ENCODE measurements at places on chromosomes 2 and 18.
A peak's percentile ranks its signal among the peaks of the same experiment; 100 is the strongest.

DNA sequence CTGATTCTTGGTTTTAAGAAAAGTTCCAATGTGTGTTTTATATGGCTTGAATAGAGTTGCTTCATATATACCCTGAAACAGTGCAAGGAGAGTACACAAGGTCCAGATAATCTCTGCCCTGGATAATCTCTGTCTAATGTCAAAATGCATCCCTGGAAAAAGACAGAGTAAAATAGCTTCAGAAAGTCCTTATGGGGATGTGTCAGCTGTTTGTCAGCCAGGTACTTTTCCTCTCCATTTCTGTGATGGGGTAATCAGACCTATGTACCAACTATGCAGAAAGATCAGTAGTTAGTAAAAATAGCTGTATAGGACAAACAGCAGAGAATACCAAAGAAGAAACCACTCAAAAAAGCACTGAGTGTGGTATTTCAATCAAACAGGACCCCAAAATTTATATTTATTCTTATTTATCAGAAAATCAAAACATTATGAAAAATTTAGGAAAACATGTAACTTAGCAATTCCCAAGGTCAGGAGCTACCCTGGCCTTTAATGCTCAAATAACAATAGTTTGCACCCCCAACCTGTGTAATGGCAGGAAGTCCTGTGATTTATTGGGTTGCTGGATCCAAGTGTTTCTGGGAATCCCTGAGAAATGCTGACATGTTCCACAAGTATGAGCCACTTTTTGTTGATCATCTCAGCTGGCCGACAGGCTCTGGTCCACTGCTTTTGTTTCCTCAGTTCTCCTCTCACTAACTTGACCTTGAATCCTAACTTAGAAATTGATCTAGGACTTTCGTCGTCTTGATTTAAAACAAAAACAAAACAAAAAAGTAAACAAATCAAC, 69.6 kb downstream of the MDH1 start:
- no peak for DNase-seq

- DNase-seq = no peak
Observed at GRCh38 chr2:46514738-46515137, 35.4 kb downstream of the TMEM247 start.

- no peak for DNase-seq
Observed at GRCh38 chr18:13377496-13377895, 158.9 kb downstream of the LDLRAD4 start.

- peak; percentile 93 for DNase-seq
Observed at GRCh38 chr2:216210701-216211540, 101.8 kb downstream of the XRCC5 start.

- no peak for DNase-seq
Observed at GRCh38 chr18:48940854-48941611, 9.7 kb downstream of the SMAD7 start.

DNA sequence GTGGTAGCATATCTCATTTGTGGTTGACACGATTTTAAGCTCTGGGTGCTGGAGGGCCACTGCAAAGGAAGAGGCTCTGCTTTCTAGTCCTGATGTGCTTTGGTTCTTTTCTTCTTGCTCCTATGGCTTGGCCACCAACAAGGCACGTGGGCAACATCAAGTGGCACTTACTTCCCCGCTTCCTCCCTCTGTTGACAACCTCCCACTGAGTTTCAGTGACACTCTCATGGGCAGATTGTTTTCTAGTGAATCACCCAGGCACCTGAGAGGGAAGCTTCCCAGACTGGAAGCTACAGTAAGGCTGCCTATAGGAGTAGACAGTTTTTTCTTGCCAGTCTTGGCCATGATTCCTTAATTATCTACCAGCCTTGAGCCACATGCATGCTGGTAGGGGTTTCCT, 89.0 kb downstream of the NBAS start:
- DNase-seq = no peak

- no peak for DNase-seq
Observed at GRCh38 chr2:28480403-28481049, 15.3 kb upstream of the PLB1 start.

GRCh38 chr2:75432761-75433361, 127.9 kb downstream of the EVA1A start:
- DNase-seq = no peak

- no peak for DNase-seq
Observed at GRCh38 chr2:236302555-236302954, 38.3 kb upstream of the ASB18 start.

GRCh38 chr2:72719416-72719815, 106.4 kb downstream of the EXOC6B start:
- DNase-seq = peak; percentile 54

- no peak for DNase-seq
Observed at GRCh38 chr2:218145124-218145523, 19.3 kb downstream of the CXCR2 start.

Measured in NCI-H2171 treated with DMSO at 0.1 percent for 48 hours (cell line).